ENCODE measurements at places on chromosomes 7 and 10. TPM values are rescaled to one million over a fixed set of nuclear protein-coding genes. Genes with fewer than 3 reads are reported as not detected.

- H3K27ac ChIP-seq: no peak overlapping the region
- no peak overlapping the region for H3K4me3 ChIP-seq
- no peak for DNase-seq
- H3K4me1 ChIP-seq: no peaks in the 10 kb centered on the region
- peaks cover 17% of the 10 kb centered on the region for H3K27me3 ChIP-seq
Observed at GRCh38 chr7:76257973-76258372, 44.5 kb upstream of the HSPB1 start.

DNA sequence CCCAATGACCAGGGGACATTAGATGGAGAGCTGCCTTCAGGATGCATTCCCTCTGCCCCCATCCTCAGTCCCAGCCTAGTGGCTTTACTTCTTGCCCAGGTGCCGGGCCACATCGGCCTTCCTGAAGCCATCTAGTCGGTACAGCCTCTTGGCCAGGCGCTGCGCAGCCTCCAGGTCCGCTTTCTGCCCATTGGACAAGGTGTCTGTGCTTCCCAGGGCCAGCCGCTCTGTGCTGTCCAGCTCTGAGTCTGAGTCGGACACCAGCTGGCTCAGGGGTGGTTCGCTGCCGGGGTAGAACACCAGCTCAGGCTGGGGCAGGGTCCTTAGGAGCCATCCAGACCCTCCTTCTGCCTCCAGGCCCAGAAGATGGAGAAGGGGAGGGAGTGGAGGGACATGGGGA is 6.3 kb downstream of the PSD start:
- H3K27ac ChIP-seq: no peak overlapping the region
- H3K4me3 ChIP-seq: no peak overlapping the region
- no peaks in the 10 kb centered on the region for H3K4me1 ChIP-seq

The CUL1 gene
- total RNA-seq: 78.7 TPM

The RBM20 gene
- 7.4 TPM for total RNA-seq

DNA sequence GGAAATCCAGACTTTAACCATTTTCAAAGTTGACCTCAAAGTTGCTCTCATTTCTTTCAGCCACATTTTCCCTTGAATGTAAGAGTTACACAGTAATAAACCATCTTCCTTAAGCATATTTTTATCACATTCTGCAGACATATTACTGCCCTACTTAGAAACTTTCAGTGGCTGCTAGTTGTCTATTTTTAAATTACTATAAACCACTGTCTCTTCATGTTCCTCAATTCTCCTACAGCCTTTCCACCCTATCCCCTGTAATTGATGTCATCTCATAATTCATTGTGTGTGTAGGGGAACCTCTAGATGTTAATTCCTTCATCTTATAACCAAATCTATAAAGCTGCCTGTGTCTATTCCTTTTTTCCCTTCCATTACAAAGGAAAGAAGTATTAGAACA is 78.1 kb upstream of the STRIP2 start:
- no peak overlapping the region for H3K27ac ChIP-seq
- H3K36me3 ChIP-seq: no peaks in the 10 kb centered on the region
- no peaks in the 10 kb centered on the region for H3K27me3 ChIP-seq

- no peaks in the 10 kb centered on the region for H3K4me1 ChIP-seq
- no peaks in the 10 kb centered on the region for H3K27me3 ChIP-seq
- no peak for DNase-seq
Observed at GRCh38 chr7:130831817-130832481, 97.9 kb upstream of the KLF14 start.

DNA sequence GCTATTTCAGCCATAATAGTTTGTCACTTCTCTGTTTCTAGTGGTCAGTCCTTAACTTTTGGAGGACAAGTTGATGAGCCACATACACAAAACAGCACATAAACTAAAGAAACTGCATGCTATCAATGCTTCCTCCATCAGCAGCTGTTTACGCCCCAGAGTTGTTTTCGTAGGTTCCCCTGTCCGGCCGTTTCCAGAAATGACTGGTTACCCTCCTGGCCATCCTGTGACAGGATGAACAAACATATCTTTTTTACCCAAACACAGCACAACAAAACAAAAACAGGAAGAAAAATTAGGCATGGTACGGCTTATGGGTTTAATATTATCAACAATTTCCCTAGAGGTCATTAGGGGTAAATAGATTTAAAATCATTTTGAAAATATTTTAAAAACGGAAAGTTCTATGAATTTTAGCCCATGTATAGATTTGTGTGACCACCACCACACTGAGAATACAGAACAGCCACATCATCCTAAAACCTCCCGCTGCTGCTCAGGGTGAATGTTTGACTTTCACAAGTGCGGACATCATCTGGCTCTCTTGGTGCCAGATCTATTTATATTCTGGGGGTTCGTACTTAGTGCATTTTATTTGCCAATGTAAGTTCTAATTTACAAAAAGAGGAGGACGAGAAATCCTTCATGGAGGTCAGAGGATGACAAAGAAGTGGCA is 74.8 kb downstream of the HIPK2 start:
- H3K36me3 ChIP-seq: no peaks in the 10 kb centered on the region
- H3K27me3 ChIP-seq: no peaks in the 10 kb centered on the region
- DNase-seq: no peak
- H3K4me1 ChIP-seq: peaks cover 54% of the 10 kb centered on the region
- no peak overlapping the region for H3K4me3 ChIP-seq

The PROSER2 gene
- 0.88 TPM for total RNA-seq

DNA sequence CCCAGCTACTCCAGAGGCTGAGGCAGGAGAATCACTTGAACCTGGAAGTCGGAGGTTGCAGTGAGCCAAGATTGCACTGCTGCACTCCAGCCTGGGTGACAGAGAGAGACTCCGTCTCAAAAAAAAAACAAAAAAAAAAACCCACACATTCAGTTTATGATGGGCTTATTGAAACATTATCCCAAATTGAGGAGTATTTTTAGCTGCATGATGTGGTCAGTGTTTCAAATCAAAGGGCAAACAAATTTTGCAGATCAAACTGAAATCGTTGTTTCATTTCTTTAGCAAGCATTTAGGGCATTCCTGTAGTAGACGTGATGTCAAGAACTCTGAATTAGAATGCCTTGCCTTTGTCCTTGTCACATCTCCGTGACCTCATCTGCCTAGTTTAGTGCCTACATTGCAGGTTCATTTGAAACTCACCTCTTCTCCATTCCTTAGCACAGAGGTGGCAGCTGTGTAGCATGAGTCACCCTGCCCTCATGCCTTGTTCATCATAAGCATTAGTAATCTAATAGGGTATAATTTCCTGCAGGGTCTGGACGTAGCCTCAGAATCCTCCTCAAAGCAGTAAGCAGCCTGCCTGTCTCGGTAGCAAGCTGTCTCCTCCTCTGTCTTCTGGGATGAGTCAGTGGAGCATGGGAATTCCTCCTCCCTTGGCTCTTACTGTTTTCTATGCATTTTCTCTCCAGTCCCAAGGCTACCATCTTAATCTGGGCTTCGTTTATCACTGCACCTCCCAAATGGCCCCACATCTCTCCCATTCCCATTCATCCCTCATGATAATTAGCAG is 73.8 kb downstream of the CUL1 start:
- peak; percentile 16 for DNase-seq
- H3K27me3 ChIP-seq: no peaks in the 10 kb centered on the region
- no peak overlapping the region for H3K4me3 ChIP-seq
- no peaks in the 10 kb centered on the region for H3K36me3 ChIP-seq

Measured in gastrocnemius medialis (tissue), 4 donors.